ENCODE measurements at places on chromosomes 11 and 22.

DNA sequence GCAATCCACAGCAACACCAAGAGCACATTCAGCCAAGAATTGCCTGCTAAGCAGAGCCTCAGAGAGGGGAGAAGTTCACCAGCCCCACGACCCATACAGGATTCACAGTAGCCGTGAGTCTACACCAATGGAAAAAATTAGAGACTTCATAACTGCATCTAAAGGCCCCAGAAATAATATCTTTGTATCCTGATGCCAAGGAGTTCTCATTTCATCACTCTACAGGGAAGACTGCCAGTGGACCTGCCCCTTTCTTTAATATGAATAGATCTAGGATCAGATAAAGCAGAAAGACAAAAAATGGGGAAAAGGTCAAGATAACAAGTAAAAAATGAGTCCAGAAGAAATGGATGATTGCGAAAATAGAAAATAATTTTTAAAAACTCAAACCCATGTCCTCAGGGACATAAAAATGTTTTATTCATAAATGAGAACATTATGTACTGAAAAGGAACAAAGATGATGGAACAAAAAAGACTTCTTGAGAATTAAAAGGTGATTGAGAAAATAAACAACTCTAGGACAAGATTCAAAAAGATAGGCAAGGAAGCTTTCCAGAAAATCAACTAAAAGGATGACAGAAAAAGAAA is 9.5 kb downstream of the APOL3 start:
- no peak for DNase-seq

GRCh38 chr11:72776844-72777754 is 16.7 kb downstream of the STARD10 start:
- no peak for DNase-seq

DNA sequence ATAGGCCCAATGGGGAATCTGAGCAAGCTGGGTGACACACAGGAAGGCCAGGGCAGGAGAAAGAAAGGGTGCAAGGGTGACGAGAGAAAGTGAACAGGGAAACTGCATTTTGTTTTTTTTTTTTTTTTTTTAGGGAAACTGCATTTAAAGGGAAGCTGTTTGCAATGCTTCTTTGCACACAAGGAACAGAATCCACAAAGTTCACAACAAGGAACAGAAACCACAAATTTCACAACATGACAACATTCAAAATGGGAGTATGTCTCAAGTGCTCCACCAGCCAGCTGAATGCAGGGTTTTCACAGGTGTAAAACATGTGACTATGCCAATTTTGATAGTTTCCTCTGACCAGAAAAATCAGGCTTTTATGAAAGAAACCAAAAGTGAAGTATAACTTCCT is 6.8 kb upstream of the PLAAT3 start:
- DNase-seq = no peak

DNA sequence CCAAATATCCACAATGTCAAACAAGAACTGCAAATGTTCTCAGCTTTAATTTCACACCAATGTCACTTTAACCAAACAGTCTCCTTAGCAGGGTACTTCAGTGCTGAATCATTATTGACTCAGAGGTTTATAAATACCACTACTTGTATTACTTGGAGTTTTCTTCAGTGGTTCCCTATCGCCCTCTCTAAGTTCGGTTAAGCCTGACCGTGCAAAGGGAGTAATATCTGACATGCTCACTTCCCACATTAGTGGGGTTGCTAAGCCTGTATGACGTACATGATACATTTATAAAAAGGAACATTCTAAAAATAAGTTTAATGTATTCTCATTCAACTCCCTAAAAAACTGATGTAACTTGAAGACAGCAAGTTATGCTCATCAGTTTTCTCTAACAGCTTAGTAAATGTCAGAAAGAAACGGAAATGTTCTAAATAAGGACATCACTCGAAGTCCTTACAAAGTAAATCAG is 93.1 kb upstream of the ZC3H12C start:
- DNase-seq = no peak

DNA sequence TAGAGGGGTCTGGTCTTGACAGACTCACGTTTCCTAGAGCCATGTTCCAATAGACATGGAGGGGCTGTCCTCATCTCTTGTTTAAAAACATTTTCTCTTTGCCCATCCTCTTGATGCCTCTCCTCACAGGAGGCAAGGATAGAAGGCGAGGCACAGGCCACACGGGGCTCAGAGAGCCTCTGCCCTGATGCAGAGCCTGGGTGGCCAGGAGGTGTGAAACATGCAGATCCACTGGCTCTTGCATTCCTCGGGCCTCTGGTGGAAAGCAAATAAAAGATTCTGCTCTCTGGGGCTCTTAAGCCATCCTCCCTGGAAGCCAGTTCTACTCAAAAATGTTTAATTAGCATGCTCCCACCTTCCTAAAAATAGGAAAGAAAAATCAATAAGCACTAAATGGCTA is 43.6 kb upstream of the NTM start:
- no peak for DNase-seq

DNA sequence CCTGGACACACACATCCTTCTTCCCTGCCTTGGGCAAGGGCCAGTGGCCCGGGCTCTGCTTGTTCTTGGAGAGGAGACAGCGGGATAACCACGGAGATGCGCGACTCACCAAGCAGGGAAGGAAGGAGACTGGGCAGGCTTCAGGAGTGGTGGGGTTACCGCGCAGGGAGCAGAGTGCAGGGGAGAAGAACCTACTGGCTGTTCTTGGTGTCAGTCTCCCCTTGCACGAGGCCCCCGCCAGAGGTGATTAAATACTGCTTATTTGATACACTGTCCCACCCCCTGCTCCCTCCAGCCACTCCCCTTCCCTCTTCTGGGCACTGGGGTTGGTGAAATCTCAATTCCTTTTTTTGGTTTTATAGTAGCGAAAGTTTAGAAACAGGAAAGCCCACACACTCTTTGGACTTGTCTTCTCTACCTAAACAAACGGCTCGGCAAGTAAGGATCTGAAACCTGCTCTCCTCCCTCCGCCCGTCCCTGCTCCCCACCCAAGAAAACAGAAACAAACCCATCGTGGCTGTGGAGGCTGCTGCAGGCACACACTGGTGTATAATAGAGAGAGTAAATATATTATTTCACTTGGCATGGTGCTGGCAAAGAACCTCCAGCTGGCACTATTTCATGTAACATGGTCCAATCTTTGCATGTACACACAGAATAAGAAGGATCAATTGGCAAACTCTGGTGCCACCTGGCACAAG is 10.8 kb downstream of the LARGE2 start:
- DNase-seq = no peak

DNA sequence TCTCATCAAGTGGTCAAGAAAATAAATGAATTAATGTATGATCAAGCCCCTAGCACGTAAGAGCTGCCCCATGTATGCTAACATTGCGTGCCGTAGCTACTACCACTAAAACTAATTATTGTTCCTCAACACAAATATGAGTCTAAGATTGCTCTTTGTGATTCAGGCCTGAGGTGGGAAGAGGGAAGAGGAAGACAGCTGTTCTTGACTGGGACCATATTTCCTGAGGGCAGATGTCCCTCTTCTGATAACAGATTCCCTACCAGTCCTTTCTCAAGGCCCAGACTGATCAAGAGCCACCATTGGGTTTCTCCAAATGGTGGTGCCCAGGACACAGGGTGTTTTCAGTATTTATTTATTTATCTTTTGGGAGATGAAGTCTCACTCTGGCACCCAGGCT is 87.2 kb upstream of the CADM1 start:
- DNase-seq = peak; percentile 70

GRCh38 chr11:125331357-125332035 is 164.6 kb downstream of the FEZ1 start:
- no peak for DNase-seq
